Gastrocnemius medialis (tissue), 4 donors: ENCODE measurements at places on chromosomes 7 and 10. TPM values are rescaled to one million over a fixed set of nuclear protein-coding genes. Genes with fewer than 3 reads are reported as not detected.

EMX2 gene
- 1.5 TPM for total RNA-seq

DNA sequence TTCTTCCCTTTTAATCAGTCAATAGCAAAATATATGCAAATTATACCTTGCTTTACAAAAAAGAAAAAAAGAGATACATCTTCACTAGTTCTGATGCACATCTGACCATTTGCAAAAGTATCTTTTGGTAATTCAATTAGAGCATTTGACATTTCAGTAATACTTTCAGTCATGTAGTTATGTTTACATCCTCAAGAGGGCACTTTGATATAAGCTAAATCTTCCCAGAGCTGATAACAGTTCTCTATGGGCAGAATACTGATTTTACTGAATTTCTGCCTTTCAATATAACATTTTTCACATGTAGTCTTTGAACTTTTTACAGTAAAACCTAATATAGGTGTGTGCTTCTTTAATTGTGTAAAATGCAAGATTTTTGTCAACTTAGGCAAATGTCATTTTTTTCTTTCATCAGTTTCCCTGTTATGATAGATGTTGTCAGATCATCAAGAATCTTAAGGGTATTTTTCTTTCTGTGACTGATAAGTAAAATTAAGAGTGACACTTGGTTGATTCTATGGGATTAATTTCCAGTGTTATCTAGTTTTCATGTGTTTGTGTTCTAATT lies 703.5 kb upstream of the SEMA3D start:
- DNase-seq: no peak

- DNase-seq: no peak
Measured at GRCh38 chr7:156589808-156590207, 50.8 kb upstream of the RNF32 start.

DNA sequence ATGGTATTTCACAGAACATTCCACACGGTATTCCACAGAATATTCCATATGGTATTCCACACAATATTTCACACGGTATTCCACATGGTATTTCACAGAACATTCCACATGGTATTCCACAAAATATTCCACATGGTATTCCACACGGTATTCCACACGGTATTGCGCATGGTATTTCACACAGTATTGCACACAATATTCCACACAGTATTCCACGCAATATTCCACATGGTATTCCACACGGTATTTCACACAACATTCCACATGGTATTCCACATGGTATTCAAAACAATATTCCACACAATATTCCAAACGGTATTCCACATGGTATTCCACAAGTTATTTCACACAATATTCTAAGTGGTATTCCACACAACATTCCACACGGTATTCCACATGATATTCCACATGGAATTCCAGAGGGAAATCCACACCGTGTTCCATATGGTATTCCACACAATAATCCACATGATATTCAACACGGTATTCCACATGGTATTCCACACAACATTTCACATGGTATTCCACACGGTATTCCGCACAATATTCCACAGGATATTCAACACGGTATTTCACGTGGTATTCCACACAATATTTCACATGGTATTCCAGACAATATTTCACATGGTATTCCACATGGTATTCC lies 136.7 kb upstream of the CHST15 start:
- no peak for DNase-seq

DNA sequence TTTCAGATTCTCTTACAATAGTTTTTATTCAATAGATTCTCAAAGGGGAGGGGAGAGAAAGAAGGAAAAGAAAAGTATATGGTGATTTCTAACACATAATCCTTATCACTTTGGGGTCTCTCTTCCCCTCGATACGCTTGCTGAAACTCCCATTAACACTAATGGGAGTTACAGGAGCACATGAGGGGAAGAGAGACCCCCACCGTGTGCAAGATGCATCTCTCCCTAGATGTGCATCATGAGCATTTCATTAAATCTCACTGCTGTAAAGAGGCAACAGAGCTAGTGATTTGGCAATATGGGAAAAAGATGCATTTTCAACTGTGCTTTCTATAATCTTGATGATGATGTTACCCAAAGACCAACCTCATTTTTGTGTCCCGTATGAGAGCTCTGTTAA lies 177.4 kb downstream of the SKAP2 start:
- no peak for DNase-seq

DNA sequence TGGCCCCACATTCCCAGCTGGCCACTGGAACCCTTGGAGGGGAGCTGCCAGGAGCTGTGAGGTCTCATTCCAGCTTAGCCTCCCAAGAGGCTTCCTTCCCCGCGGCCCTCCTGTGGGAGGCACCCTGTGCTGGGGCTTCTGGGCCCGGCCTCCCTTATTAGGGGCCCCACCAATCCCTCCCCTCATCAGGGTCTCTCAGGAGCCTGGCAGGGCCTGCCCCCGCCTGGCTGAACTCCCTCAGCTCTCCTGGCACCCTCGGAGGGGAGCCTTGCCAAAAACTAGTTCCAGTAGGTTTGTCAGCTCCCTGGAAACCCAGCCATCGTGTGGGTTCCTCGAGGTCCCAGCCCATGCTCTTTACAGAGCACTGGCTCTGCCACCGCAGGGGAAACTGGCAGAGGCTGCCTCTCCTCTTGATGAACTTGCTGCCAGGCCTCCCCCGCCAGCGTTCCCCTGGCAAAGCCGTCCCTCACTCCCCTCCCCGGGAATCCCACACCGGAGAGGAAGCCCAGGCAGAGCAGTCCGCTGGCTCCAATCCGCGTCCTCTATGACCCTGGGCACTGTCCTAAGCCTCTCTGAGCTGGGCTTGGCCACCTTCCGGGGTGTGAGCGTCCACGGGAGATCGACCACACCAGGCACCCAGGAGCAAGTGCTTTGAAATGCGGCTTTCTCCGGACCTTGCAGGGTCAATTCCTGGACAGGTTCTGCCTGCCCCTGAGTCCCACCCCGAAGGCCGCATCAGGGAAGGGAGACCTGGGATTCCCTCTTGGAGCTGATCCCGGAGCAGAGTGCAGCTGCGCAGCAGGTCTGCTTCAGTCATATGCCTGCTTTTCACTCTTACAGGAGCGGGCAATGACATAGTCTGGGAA lies 139.8 kb downstream of the ARHGAP22 start:
- DNase-seq: no peak

DNA sequence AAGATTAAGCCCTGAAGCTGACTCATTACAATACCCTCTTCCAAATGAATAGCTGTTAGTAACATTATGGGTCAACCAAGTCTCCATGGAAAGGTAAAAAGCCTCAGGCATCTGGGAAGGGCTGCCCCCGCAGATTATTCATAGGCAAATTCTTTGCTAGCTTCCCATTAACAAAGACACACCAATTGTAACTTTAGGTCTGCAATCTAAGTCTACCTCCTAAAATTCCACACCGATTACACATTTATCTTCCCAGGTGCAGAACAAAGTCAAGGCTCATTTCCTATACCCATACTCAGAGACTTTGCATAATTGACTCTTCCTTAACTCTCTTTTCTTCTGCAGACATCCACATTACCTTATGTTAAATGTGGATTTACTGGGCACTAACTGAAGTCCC lies 826.3 kb upstream of the MBL2 start:
- no peak for DNase-seq

SPDYE2B gene
- not detected for total RNA-seq

GRCh38 chr7:5439572-5440496 lies 16.2 kb upstream of the TNRC18 start:
- DNase-seq: no peak

DNA sequence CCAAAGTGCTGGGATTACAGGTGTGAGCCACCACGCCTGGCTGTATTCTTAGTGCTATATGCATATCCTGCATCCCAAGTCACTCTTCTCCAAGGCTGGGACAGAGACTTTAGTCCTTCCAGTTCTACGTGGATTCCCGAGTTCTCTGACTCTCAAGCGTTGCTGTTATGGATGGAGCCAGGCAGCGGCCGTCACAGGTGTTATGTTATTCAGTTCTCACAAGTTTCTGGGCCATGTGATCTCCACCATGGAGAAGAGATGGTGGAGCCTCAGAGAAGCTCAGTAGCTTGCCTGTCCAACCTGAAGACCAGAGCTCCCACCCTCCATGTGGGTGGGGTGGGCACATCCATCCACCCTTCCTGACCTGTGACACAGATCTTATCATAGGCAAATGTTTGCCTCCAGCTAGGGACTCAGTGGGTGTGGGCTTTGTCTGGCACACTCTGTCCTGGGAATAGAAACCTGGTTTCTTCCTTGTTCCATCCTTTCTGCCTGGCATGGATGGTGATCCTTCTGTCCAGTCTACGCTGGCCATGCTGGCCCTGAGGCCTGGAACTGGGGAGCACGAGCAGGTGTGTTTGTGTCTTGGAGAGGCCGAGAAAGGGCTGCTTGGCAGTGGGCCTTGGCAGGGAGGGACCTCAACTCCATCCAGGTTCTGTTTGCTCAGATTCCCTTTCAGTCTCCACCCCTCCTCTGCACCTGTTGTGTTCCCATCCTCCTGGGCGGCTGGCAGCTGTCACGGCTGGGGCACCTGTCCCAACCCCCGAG lies 55.3 kb downstream of the NEURL1 start:
- peak; percentile 97 for DNase-seq

GRCh38 chr10:126070476-126071215 lies 174.3 kb downstream of the FANK1 start:
- DNase-seq: no peak

GRCh38 chr10:77899080-77899477 lies 27.5 kb downstream of the DLG5 start:
- DNase-seq: no peak

DNA sequence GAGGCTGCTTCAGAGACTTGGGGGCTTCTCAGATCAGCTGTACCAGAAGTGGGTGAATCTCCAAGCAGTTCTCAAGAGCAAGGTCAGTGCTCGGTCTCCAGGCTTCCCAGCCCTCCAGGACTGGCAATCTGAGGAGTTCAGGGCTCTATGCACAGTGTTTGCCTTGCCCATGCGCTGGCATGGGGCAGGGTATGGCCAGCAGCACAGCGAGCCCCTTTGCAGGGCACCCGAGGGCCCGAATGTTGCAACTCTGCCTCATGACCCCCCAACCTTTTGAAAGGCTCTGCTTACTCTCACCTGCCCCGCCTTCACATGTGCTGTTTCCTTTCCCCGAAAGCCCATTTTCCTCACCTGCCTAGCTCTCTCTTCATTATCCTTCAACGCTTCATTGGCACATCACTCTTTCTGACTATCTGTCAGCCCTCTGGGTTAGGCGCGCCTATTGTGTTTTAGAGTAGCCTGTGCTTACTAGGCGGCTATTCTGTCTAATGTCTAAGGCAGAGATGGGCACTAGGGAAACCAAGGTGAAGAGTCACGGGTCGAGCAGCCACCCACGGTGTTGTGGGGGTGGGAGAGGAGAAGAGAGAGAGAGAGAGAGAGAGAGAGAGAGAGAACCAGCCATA lies 83.6 kb downstream of the WDFY4 start:
- DNase-seq: no peak

PDE6C gene
- total RNA-seq: not detected

- DNase-seq: no peak
Measured at GRCh38 chr7:22183522-22184280, 173.3 kb downstream of the RAPGEF5 start.

DNA sequence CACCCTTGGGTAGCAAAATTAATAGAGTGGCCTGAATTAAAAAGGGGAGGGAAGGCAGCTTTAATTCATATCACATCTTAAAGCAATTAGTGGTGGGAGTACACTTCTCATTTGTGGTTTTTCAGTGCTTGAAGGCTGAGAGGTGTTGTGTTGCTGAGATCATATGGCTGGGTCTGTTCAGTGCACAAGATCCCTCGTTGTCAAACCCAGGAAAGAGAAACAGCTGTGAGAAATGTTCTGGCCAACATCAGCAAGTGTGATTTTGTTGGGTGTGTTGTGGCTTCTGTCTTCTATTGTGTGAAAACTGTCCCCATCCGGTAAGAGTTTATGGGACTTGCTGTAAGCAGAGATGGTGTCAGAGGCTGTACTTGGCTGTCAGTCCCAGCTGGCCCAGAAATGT lies 197.9 kb upstream of the BMPER start:
- DNase-seq: no peak

GRCh38 chr7:99579956-99580777 lies 17.9 kb upstream of the TMEM225B start:
- no peak for DNase-seq

GRCh38 chr7:136002802-136003201 lies 25.6 kb upstream of the MTPN start:
- DNase-seq: no peak

ZFYVE27 gene
- total RNA-seq: 7.6 TPM

C10orf143 gene
- 2.5 TPM for total RNA-seq

- no peak for DNase-seq
Measured at GRCh38 chr7:155482511-155483183, 24.7 kb downstream of the EN2 start.

GATA3 gene
- total RNA-seq: 0.12 TPM

- peak; percentile 93 for DNase-seq
Measured at GRCh38 chr7:41955893-41956675, 253.2 kb upstream of the INHBA start.

- DNase-seq: no peak
Measured at GRCh38 chr10:71604324-71605018, 115.1 kb downstream of the C10orf105 start.

GRCh38 chr7:1919539-1920265 lies 249.6 kb downstream of the ELFN1 start:
- DNase-seq: peak; percentile 64

- no peak for DNase-seq
Measured at GRCh38 chr10:43781480-43782361, 133.0 kb upstream of the ZNF32 start.

GRCh38 chr10:101066146-101066895 lies 4.5 kb downstream of the KAZALD1 start:
- DNase-seq: peak; percentile 32

DNA sequence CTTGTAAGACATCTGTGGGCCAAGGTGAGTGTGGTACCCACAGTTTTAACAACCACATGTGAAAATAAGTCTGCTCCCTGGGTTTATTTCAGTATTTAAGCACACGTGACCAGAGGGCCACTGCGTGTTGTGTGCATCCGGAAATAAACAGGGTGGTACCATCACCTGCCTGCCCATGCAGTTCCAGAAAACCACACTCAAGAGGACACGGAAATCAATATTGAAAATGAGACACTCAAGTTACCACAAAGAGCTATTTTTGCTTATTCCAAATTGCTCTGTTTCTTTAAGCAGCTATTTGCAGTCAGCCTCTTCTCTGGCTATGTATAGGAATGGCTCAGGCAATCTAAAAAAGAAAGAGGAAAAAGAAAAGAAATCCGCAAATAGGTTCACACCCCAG lies 71.8 kb upstream of the LOXL4 start:
- no peak for DNase-seq

GRCh38 chr10:31594347-31594873 lies 275.4 kb downstream of the ZEB1 start:
- DNase-seq: peak; percentile 41

CNTNAP2 gene
- not detected for total RNA-seq

PDE1C gene
- 0.46 TPM for total RNA-seq

RTKN2 gene
- total RNA-seq: not detected

GRID2IP gene
- total RNA-seq: not detected

DNA sequence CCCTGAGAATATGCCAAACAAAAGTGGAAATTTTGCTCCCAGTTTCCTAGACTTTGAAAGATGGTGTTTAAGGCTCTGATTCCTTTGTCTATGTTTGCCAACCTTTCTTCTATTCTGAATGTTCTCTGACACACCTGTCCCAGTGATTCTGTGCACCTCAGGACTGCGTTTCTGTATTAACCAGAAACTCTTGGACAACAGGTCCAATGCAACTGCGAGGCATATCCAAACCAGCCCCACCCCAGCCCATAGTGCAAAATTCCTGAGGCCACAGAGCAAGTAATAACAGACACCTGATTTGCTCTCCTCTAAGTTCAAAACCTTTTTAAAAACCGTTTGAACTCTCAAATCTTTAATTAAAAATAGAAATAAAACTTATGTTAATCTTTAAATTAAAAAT lies 37.0 kb upstream of the MSRB2 start:
- DNase-seq: no peak

ZNF438 gene
- total RNA-seq: 14.4 TPM

CALML3 gene
- not detected for total RNA-seq

FGL2 gene
- 5.8 TPM for total RNA-seq

- DNase-seq: no peak
Measured at GRCh38 chr7:14596421-14596820, 306.1 kb downstream of the DGKB start.
